HCEC 1CT (cell line): ENCODE measurements at places on chromosomes 1 and 21.

DNA sequence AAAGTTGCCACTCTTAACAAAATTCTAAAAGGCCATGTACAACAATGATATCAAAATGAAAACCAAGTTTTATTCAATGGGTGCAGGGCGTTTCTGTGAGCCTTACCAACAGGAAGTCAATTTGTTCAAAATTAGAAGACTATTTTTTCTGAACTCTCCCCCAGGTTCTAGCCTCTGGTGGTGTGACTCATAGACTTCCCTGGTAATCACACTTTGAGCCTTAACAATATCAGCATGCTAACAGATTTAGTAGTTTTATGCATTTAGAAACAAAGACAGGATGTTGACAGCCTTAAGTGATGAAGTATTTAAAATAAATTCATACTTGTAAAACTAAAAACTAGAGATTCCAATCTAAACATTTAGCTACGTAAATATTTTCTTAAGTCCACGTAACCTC lies 88.4 kb downstream of the LRRC8C start:
- DNase-seq: peak; percentile 67

DNA sequence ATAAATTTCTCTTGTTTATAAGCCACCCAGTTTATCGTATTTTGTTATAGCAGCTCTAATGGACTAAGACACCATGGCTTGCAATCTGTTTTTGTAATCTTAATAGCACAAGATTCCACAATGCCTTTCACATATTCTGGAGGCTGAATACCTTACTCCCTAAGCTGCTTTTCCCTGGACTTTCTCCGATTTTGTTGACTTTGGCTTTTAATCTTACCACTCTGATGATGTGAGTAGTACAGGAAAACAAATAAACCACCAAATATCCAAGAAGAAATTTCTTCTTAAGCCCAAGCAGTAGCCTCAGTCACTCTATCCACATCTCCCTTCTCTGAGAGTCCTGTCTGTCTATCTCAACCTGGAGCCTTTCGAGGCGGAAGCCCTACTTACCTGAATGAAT lies 838.6 kb downstream of the LTN1 start:
- DNase-seq: no peak

DNA sequence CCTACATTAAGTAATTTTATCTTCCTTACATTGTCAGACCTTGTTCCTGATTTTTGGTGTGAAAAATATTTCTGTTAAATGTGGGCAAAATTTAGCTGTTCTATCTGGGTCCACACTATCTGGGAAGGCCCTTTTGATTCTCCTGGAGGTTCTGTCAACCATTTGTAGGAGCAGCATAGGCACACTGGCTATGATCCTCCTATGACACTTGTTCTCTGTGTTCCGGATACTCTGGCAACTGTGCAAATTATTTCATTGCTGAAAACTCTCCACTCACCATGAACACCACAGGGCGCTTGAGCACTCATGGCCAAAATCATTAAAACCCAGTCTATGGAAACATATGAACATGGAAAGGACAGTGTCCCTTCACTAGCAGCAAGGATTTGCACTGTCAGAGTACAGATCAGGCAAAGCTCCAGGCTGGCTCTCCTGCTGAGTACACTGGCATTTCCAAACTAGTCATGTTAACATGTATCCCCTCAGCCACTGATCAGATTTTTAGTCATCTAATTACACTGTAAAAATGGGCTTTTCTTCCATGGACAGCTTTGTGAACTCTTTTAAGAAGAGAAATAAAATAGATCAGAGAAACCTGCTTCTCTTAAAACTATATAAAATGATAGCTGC lies 43.9 kb upstream of the SGIP1 start:
- no peak for DNase-seq

DNA sequence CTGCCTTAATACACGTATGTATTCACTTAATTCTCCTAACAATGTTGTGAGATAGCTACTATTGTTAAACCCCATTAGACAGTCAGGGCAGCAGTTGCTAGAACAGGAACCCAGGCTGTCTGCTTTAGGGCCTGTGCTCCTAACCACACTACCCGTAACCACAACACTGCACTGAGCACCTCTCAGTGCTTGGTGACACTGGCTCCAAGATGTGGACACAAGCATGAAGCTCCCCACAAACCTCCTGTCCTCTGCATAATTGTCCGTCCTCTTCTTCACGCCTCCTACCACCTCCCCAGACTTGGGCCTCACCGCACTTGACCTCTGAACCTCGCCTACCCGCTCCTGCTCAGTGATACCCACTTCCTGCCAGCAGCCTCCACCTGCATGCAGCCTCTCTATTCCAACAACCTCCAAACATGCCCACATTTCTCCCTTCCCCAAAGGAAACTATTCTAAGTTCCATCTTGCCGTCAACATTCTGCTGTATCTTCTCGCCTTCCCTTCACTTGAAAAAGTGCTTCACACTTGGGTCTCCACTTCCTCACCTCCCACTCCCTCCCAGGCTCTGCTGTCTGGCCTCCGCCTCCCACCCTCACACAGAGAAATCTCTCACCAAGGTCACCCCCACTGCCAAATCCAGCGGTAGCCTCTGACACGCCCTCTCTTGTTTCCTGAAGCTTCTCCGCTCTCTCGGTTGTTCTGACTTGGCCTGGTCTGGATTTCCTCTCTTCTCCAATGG lies 14.6 kb upstream of the AHDC1 start:
- no peak for DNase-seq

GRCh38 chr1:18919956-18920355 lies 17.6 kb upstream of the ALDH4A1 start:
- no peak for DNase-seq
